ENCODE measurements at places on chromosomes 5 and 9.

- H3K36me3 ChIP-seq: no peaks in the 10 kb centered on the region
- H3K4me3 ChIP-seq: no peak overlapping the region
- H3K4me1 ChIP-seq: no peaks in the 10 kb centered on the region
Observed at GRCh38 chr5:67672636-67673035, 476.0 kb upstream of the CD180 start.

GRCh38 chr5:139403787-139404483 is at the start of gene SPATA24:
TSS of gene SPATA24 (minus strand) at chr5:139404089. CDS start at chr5:139404060, 29 bp downstream.
- H3K27me3 ChIP-seq: no peaks in the 10 kb centered on the region
- peak; percentile 98 for DNase-seq
- H3K4me1 ChIP-seq: peaks cover 4% of the 10 kb centered on the region
- no peaks in the 10 kb centered on the region for H3K36me3 ChIP-seq
- peak within 1 kb of the TSS; percentile 74 for H3K27ac ChIP-seq
- no peak within 1 kb of the TSS for H3K4me3 ChIP-seq

DNA sequence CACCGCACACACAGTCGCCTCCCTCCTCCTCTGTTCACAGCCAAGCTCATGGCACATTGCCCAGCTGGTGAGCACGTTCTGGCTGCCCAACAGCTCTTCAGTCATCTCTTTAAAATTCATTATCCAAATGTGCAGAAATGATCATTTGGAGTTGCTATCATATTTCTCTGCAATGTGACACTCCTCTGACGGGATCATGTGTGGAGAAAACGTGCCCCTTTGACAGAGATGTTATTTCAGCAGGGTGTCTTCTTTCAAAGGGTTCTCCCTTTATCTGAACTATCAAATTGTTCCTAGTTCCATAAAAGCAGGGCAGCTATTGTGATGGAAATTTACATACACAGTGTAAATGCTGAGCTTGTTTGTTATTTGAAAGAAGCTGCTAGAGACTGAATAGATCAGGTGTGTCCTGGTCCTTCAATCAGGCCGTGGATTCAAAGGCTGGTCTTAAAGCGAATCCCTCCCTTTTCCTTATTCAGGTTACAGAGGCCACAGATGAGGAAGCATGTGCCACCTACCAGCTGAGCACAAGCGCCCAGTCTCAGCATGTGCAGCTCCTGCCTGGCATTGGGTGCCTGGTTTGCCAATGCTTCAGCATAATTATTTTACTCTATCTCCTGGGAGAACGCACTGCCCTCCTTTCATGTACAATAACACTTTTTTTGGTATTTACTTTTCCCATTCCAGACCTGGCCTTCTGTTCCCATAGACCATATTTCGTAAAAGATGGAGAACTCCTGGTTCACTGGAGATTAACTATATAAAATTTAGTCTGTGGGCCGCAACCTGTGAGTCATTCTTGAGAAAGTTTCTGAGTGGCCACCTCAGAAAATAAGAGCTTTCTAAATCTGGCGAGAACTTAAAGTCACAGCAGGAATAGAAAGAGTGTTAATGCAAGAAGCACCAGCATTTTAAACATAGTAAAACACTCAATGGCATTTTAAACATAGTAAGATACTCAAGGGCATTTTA is 433.7 kb downstream of the ENC1 start:
- peak; percentile 38 for DNase-seq
- no peak overlapping the region for H3K27ac ChIP-seq
- no peak overlapping the region for H3K4me3 ChIP-seq
- no peaks in the 10 kb centered on the region for H3K36me3 ChIP-seq

DNA sequence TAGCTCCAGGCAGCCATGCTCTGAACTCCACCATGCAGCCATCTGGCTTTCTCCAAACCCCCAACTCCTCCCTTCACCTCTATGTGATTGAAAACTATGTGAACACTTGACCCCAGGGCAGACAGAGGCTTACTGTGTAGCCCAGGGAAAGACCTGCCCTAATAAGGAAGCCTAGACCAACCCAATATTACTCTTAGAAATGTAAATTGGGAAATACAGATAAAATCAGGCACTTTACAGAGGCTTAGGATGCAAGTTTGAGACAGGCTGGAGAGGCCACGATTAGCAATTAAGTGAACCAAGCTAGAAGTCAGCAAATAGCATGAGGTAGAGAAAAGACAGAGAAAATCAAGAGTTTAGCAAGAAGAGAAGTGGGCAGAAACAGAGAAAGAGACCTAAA is 141.7 kb upstream of the ABCA1 start:
- no peak for DNase-seq
- H3K27me3 ChIP-seq: no peaks in the 10 kb centered on the region
- H3K27ac ChIP-seq: no peak overlapping the region
- no peaks in the 10 kb centered on the region for H3K36me3 ChIP-seq

DNA sequence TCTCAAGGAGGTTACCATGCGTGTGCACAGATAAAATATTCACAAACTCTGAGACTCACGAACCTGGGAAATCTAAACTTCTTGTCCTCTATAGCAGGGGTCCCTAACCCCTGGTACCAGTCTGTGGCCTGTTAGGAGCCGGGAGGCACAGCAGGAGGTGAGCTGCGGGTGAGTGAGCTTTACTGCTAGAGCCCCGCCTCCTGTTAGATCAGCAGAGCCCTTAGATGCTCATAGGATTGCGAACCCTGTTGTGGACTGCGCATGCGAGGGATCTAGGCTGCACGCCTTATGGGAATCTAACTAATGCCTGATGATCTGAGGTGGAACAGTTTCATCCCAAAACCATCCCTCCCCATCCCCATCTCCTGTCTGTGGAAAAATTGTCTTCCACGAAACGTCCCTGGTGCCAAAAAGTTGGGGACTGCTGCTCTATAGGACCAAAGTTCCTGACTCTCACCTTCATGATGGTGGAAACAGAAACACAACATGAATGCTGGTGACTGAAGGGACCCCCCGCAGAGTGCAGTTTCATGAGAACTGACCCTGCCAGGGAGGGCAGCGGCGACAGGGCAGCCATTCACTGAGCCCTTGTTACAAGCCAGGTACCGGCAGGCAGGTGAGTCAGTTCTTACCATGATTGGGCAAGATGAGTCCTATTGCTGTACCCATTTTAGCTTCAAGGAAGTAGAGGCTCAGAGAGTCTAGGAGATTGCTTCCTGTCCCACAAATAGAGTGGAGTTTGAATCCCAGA is 181.9 kb downstream of the RGS3 start:
- no peaks in the 10 kb centered on the region for H3K27me3 ChIP-seq
- H3K27ac ChIP-seq: no peak overlapping the region
- peak; percentile 15 for DNase-seq

DNA sequence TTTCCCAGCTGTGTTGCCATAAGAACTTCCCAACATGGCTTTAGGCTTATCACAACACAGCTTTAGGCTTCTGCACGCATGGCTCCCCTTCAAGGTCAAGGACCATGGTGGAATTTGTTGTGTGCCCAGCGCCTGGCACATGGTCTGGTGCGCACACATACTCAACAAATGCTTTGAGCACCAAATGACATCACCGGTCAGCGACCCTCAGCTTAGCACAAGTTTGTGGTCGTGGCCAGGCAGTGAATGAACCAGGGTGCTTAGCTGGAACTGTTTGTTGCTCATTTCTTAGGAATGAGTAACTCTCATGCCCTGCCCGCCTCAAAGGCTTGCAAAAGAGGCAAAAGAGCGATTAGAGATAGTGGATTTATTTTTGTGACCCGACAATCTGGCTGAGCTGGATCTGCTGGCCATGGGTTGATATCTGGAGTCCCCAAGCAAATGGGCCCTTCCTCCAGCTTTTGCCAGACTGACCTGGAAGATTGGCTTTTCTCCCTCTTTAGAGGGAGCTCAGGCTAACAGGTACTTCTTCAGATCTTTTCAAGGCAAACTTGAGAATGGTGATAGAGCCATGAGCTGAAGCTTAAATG is 58.9 kb downstream of the DAP start:
- H3K4me3 ChIP-seq: no peak overlapping the region
- no peak for DNase-seq
- H3K27me3 ChIP-seq: no peaks in the 10 kb centered on the region
- H3K4me1 ChIP-seq: peaks cover 28% of the 10 kb centered on the region
- peak overlapping the region; percentile 78 for H3K27ac ChIP-seq

DNA sequence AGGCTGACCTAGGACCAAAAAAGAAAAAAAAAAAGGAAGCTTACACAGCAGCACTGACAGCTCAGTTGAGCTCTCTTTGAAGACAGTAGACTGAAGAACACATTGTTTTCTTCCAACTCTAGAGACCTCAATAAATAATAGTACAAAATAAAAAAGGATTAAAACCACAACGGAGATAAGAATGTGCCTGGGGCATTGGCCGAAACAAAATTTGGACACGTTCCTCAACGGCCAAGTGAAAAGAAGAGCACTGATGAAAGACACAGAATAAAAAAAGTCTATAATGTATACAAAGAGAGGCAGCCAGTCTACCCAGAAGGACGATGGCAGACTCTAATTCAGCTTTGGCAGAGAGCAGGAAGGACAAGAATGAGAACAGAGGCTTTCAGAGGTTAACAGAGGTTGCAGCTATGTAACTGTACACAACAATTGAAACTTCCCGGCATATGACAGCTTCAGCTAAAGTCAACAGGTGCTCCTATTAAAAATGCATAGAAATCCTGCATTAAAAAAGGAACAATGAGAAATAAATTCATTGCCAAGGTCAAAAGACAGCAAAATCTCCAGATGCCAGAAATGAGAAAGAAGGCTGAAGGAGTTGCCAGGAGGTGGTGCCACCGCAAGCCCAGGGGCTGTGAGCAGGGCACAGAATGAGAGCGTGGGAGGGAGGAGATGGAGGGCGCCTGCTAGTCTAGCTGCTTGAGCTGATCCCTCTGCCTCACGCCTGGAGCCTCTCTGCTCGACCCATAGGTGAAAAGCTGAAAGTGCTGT is 113.9 kb downstream of the DCP2 start:
- H3K36me3 ChIP-seq: no peaks in the 10 kb centered on the region
- H3K27me3 ChIP-seq: no peaks in the 10 kb centered on the region
- H3K4me1 ChIP-seq: no peaks in the 10 kb centered on the region
- no peak overlapping the region for H3K4me3 ChIP-seq

- no peak for DNase-seq
- no peaks in the 10 kb centered on the region for H3K4me1 ChIP-seq
- no peaks in the 10 kb centered on the region for H3K36me3 ChIP-seq
- H3K27ac ChIP-seq: no peak overlapping the region
- H3K27me3 ChIP-seq: no peaks in the 10 kb centered on the region
- H3K4me3 ChIP-seq: no peak overlapping the region
Observed at GRCh38 chr9:91489361-91489899, 65.8 kb upstream of the NFIL3 start.

GRCh38 chr9:9016597-9016996 is 1217.0 kb upstream of the DMAC1 start:
- no peaks in the 10 kb centered on the region for H3K4me1 ChIP-seq
- H3K27me3 ChIP-seq: no peaks in the 10 kb centered on the region
- DNase-seq: no peak
- H3K4me3 ChIP-seq: no peak overlapping the region
- H3K36me3 ChIP-seq: no peaks in the 10 kb centered on the region
- no peak overlapping the region for H3K27ac ChIP-seq

Measured in adrenal gland (tissue), 19 donors.